Thoracic aorta (tissue), 2 donors: ENCODE measurements at places on chromosomes 2 and 18. TPM values are rescaled to one million over a fixed set of nuclear protein-coding genes. Genes with fewer than 3 reads are reported as not detected.

GRCh38 chr2:197889041-197889440 lies 84.6 kb downstream of the PLCL1 start:
- no peak overlapping the region for H3K4me3 ChIP-seq
- H3K36me3 ChIP-seq: no peaks in the 10 kb centered on the region
- H3K4me1 ChIP-seq: peaks cover 47% of the 10 kb centered on the region
- H3K27ac ChIP-seq: no peak overlapping the region
- no peaks in the 10 kb centered on the region for H3K27me3 ChIP-seq
- no peak for DNase-seq

DNA sequence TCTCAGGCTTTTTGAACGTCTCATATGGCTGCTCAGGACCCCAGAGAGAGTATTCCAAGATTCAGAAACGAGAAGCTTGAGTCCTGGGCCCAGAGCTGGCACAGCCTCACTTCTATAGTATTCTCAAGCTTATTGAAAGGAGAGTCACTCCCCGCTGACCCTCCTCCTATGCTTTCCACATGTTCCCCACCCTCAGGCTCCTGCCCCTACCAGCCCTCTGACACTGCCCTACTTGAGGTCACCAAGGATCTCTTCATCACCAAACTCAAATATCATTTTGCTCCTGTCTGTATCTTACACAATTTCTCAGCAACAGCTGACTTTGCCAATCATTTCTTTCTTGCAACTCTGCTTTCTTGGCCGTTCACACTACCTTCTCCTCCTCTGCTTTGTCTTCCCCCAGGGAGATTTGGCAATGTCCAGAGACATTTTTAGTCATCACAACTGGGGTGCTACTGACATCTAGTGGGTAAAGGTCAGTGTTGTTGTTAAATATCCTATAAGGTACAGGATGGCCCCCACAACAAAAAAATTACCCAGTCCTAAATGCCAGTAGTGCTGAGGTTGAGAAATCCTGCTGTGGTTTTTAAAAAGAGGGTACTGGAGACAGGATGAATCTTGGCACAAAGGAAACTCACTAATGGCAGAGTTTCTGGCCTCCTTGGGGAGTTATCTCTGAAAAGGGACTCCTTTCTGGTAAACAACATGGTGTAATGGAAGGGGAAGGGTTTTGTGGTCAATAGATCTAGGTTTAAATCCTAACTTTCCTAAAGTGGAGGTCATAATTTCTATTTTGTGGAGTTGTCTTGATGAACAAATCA lies 26.9 kb upstream of the INSIG2 start:
- no peaks in the 10 kb centered on the region for H3K27me3 ChIP-seq
- H3K27ac ChIP-seq: no peak overlapping the region
- no peaks in the 10 kb centered on the region for H3K4me1 ChIP-seq
- no peak overlapping the region for H3K4me3 ChIP-seq

GRCh38 chr2:84741182-84741822 lies 139.6 kb downstream of the TRABD2A start:
- H3K27ac ChIP-seq: no peak overlapping the region
- H3K27me3 ChIP-seq: no peaks in the 10 kb centered on the region
- no peak for DNase-seq
- H3K4me1 ChIP-seq: no peaks in the 10 kb centered on the region
- no peak overlapping the region for H3K4me3 ChIP-seq

- H3K27ac ChIP-seq: no peak overlapping the region
- no peak for DNase-seq
- H3K4me3 ChIP-seq: no peak overlapping the region
- H3K27me3 ChIP-seq: no peaks in the 10 kb centered on the region
- H3K4me1 ChIP-seq: no peaks in the 10 kb centered on the region
Observed at GRCh38 chr18:6557057-6557769, 142.5 kb upstream of the L3MBTL4 start.

- H3K4me1 ChIP-seq: no peaks in the 10 kb centered on the region
- no peak for DNase-seq
- no peaks in the 10 kb centered on the region for H3K27me3 ChIP-seq
Observed at GRCh38 chr2:96157649-96158553, 12.7 kb upstream of the DUSP2 start.

DNA sequence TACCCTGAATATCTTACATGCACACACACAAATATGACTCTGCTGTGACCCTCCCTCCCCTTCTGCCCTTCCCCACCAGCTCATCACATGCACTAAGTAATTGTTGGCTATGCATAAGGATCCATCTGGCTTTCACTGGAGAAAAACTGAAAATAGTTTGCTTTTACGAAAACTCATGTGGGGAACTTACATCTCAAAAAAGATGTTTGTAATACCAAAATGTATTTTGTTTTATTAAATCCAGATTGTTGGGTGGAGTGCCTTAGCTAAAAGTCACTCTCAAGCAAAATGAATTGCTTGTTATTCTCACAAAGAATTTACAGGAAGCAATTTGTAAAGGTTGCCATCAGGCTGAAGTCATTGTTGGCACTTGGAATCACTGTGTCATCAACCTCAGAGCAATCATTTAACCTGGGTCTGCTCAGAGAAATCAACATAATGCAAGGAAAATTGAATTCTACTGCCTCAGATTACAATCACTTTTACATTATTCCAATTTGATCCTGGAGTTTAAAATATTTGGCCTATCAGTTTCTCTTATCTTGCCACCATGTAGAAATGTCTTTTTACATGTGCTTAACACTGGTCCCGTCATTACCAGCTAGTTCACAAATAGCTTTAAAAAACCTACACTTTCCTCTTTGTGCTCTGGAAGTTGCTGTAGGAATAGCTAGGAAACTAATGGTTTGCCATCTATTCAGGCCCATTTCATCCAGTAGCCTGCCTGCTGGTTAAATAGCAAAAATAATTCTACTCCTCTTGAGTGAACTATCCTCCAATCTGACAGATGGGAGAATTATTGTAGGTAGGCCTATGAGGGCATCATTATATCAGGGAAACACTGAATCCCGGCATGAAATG lies 90.3 kb upstream of the TMEM17 start:
- H3K4me3 ChIP-seq: no peak overlapping the region
- no peak for DNase-seq
- no peaks in the 10 kb centered on the region for H3K36me3 ChIP-seq

The POTEC gene
- not detected for total RNA-seq

The NPAS2 gene
- 50.8 TPM for total RNA-seq
